Cortex of kidney (tissue), 1 donor: ENCODE measurements at places on chromosomes 3 and 15.

- no peak for DNase-seq
Measured at GRCh38 chr3:52854013-52854412, 19.2 kb upstream of the MUSTN1 start.

DNA sequence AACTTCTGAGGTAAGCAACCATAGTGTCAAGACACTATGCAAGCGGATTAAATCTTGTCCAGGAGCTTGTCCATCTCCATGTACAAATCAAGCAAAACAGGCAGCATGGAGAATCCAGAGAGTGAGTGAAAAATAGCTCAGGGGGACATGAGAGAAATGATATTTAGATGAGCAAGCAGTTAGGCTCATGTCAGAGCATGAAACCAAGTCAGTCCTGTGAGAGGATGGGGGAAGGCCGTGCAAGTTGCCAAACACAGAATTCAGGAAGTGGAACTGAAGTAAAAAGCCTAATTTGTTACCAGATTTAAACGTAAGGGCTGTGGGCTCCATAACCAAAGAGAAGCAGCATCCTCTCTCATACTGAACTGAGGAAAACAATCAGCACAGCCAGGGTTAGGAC is 995.9 kb downstream of the MCTP2 start:
- DNase-seq: no peak

DNA sequence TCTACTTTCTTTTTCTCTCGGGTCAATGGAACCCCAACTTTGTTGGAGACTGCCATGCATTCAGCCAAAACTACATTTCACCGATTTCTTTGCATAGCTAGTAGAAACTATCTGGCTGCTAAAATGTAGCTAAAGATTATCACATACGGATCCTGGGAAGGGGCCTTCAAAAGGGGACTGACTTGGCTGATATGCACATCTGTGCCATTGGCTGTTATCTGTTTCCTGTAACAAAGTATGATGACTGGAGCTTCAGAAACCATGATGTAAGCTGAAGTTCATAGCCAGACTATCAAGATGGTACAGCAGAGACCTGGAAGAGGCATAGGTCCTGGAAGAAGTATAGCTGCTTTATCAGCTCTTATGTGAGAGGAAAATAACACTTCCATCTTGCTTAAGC is 179.1 kb downstream of the NSUN3 start:
- no peak for DNase-seq

- DNase-seq: no peak
Measured at GRCh38 chr15:27885201-27885600, 213.9 kb downstream of the OCA2 start.

DNA sequence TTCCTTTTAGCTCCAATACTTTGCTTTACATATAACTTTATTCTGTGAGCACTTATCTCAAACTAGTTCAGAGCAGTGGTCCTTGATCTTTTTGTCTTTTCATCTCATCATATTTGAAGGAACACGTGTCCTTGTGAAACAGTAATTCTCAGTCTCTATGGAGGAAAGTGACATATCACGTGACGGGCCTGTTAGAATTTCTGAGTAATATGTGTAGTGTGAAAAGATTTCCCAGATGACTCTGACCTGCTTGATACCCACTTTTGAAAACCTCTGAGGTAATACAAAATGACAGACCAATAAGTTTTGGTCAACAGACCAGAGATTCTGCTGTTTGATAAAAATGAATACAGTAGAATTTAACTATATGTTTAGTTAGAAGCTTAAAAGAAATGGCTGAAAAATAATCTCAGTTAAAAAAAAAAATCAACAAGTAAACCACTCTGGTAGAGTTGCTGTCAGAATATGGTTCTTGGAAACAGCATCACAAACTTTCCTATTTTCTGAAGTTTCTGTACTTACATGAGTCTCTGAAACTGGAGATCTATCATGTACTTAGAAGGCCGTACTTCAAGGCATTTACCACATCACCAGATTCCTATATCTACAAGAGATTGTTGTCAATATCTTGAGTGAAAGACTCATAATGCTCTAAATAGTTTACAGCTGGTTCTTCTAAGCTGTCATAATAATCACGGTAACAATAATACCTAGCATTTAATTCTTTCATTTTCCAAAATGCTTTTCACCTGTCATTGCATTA is 590.2 kb upstream of the TBL1XR1 start:
- no peak for DNase-seq

- DNase-seq: no peak
Measured at GRCh38 chr3:76387000-76387399, 601.7 kb upstream of the ZNF717 start.

DNA sequence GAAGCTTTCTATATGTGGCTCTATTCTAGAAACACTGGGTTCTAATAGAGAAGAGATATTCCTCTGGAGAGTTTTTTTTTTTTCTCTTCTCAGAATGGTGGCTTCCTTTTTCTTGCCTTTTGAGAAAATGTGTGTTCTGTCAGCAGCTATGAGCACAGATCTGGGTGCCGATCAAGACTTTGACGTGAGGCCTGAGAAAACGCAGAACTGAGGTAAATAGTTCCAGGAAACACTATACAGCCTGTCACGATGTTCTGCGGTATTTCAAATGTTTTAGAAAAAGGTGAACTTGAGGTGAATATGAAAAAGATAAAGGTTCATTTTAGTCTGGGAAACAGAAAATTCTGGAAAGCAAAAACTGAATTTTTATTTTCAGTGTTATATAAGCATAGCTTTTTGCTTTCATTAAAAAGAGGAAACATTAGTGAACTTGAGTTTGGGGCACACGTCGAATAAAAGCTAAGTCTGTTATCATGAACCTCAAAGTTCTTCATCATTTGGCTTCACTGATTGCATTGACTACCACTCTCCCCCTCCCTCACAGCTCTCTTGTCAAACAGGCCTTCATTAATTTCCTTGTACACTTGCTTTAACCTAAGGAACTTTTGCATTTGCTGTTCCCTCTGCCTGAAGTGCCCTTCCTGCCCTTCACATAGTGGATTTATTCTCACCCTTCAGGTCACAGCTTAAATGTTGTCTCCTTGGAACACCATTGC is 265.1 kb downstream of the NFKBIZ start:
- no peak for DNase-seq

DNA sequence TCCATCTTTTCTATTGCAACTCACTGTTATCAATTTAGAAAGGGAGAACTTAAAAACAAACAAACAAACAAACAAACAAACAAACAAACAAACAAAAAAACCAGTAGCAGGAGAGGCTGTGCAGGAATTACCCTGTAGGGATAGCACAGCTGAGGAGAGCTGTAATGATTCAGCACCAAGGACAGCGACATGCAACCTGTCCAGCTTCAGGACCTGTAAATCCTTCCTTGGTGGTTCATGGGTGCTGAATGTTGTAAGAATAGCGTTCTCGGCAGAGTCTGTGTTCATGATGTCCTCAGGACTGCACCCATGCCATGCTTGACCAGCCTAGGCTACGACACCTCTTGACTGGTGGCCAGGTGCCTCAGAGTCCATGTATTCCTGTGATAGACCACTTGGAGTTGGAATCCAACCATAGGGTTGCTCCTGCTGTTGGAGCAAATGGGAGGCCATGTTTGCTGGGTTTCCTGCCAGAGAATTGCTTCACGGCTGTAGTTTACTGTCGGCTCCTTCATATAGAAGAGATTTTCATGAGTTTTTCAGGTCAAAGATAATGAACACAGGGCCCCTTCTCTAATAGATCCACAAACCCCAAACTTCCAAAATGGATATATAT is 65.9 kb downstream of the CACNA2D3 start:
- no peak for DNase-seq

DNA sequence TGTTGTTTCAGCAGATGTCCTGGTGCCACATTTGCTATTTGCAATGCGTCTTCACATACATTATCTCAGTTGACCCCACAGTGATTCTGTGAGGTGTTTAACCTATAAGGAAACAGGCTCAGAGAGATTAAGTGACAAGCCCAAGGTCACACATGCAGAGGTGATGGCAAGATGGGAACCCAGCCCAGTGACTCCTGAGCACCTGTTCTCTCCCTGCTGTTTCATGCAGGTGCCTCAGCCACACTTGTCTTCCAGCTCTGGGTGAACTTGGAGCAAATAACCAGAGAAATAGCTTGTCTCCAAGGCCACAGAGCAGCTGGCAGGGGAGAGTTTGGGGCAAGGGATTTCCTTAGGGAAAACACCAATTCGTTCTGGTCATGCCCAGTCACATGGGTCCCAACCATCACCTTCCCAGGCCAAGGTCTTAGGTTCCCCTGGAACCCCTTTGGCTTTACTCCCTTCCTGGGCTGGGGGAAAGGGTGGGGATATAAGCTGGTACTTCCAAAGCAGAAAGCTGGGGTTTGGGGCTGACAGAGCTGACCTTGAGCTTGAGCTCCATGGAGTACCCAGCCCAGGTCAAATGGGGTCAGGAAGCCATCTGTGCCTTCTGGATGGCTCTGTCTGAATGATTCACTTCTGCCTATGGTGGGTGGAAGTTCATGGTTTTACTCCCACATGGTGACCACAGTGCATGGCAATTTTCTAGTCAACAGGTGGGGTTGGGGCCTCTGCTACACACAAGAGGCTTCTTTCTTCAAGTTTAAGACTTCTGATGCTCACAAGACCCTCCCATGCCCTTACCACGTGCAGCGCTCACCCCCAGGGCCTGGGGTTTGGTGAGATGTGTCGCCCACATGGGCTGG is 22.4 kb downstream of the LIPC start:
- no peak for DNase-seq

DNA sequence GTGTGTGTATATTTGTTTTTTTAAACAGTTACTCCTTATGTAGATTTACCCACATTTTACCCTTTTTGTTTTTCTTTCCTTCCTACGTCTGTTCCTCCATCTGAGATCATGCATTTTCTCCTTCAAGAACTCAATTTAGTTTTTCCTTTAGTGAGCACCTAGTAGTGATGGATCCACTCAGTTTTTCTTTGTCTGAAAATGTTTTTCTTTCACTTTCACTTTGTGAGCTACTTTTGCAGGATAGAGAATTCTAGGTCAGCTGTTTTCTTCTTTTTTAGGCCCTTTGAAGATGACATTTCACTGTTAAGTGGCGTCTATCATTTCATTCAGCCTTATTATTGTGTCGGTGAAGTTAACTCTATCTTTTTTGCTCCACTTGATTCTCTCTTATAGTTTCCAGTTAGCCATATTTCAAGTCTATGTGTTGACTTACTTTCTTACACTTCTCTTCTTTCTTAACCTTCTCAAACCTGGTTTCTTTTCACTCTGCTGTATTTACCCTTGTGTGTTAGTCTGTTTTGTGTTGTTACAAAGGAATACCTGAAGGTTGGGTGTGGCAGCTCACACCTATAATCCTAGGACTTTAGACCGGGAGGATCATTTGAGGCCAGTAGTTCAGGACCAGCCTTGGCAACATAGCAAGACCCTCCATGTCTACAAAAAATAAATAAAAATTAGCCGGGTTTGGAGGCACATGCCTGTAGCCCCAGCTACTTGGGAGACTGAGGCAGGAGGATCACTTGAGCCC is 55.8 kb downstream of the PRKCI start:
- no peak for DNase-seq

DNA sequence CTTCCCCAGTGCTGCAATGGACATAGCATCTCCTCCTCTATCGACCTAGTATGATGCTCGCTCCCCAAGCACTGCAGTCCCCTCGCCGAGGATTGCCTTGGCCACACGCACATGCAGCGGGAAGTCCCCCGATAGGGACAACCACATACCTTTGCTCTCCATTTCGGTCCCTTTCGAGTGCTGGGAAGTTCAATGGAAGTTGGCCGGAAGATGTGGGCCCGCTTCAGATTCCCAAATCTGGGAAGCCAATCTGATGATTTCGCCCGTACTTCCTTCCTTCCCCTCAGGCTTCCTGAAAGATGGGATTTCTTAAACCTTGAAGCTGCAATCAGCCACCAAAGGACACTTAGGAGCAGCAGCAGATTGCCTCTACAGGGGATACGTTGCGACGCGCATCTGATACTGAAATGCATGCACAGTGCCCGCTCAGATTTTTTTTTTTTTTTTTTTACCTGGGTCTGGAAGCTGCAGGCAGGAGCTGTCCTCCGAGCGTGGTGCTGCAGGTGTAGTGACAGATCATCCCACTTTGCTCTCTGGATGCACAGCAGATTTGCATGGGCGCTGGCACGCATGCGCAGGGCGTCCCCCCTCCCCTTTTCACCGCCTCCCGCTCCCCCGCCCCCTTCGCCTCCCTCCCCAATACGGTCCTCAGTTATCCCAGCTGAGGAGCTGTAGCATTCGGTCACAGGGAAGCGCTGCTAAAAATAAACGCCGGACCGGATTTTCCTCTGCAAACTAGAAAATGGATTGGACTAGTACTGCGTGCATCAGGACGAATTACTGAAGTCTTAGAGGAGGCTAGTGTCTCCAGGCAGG is at the start of gene FGF12:
Gene FGF12, minus strand, starts transcription at position 510 of the 816 bp plus-strand sequence.
- DNase-seq: no peak

DNA sequence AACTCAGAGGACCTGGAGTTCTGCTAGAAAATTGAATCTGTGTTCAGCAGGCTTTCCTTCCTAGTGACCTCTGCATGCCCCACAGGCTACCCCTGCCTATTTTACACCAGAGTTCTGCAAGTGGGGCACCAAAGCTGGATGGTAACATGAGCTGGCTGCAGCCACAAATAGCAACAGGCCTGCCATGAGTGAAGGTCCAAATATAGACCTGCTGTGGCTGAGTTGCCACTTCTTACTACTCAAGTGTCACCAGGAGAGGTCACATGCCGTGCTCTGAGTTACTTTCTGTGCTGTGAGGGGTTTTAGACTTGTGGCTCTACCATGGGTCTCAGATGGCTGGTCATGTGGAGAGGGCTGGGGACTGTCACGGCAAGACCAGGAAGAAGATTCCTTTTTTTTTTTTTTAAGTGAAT is at the start of gene FSD2:
Gene FSD2, minus strand, starts transcription at position 76 of the 413 bp plus-strand sequence. CDS start 18,679 bp downstream, outside the sequence.
- no peak for DNase-seq

GRCh38 chr15:42723068-42723467 is 13.9 kb downstream of the CDAN1 start:
- DNase-seq: no peak

DNA sequence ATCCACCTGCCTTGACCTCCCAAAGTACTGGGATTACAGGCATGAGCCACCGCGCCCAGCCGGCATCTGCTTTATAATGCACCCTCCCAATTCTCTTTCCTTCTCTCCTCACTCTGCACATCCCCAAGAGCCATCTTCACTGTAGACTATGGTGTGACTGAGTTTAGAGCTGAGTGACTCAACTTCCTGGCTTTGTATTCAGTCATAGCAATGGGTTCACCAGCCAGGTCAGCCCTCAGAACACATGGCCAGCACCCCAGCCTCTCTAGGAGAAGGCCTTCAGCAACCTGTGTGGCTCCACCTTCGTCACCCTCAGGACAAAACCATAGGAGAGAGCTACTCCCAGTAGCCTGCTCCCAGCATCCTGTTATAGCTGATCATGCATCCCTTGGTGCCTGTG is 33.0 kb downstream of the ARID3B start:
- no peak for DNase-seq

- no peak for DNase-seq
Measured at GRCh38 chr15:78925076-78925624, 19.7 kb downstream of the CTSH start.

DNA sequence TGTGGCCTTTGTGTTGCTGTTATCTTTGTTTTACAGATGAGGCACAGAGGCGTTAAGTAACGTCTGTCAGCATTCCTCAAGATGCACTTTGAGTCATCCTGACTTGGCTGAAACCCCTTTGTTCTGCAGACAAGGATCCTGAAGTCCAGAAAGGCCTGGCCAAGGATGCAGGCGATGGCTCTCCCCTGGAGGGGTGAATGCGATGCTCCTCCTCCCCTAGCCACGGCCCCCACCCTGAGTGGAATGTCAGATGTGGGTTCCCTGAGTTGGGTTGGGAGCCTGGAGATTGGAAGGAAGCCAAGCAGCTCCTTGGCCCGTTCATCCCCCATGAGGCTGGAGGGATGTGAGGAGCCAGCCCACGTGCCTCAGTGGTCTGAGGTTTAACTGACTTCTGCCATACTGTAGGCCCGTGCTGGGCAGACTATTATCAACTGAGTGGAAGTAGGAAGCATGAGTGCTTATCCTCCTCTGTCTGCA is 43.3 kb downstream of the POMGNT2 start:
- no peak for DNase-seq
